GM18507 (cell line): ENCODE measurements at places on chromosomes 12 and 14.

GRCh38 chr12:12811343-12811742, 1.8 kb upstream of the DDX47 start:
- no peak for DNase-seq

DNA sequence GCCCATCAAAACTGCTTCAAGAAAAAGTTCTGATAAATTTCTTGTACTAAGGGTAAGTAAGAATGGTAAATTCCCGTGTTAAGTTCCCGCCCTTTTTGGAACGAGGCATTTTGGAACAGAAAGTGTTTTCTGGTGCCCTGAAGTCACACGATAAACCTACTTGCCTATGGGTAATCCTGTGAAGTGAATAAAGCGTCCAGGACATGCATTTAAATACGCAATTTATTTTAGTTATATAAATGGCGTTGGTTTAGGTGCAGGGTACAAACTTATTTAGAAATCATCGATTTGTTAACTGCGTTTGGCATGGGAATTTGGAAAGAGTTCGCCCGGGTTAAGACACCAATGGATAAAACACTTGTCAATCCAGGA, 715 bp upstream of the RAP1B start:
- DNase-seq, result no peak

- no peak for DNase-seq
These were observed 5.4 kb downstream of the USP44 start for GRCh38 chr12:95545731-95546490.

DNA sequence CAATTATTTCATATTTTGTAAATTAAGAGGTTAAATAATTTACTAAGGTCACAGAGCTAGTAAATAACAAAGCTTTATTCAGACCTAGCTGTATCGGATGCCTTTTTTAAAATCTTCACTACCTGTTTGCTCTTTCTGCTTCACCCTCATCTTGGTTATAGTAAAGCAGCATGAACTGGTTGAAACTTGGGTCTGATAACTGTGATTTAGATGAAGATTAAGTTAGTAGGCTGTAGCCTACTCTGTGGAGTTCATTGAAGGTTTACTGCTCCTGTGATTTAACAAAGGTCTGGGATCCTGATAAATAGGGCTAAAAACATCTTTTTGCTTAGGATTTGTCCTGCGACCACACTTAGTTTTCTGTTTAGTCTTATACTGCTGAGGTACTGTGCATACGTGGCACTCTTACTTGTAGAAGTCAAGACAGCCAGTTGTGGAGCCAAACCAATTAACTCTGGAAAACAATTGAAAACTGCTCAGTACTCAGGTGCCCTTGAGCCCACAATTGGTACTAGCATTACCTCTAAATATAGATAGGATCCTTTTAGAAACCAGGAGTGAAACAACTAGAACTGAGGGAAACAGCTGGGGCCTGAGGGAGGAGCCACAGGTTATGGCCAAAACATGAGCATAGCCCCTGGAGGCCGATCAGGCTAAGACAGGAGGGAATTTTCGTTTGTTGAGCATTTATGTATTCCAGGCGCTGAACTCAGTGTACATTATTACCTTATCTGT, 2.3 kb downstream of the SPATS2 start:
- DNase-seq, result no peak

DNA sequence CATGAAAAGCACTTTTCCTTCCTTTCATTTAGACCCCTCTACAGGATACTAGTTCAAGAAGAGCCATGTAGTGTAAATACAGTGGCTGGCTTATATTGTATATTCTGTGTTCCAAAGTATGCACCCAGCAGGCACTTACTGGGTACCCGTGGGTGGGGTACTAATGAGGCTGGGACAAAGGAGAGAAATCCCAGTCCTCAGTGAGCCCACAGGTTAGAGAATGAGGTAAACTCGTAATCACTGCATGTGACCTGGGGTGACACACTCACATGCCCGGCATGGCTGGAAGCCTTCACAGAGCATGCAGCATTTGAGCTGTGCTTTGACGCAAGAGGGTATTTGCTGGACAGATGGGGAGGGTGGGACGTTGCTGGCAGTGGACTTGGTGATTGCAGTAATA, 17.1 kb downstream of the SLC24A4 start:
- DNase-seq, result no peak

DNA sequence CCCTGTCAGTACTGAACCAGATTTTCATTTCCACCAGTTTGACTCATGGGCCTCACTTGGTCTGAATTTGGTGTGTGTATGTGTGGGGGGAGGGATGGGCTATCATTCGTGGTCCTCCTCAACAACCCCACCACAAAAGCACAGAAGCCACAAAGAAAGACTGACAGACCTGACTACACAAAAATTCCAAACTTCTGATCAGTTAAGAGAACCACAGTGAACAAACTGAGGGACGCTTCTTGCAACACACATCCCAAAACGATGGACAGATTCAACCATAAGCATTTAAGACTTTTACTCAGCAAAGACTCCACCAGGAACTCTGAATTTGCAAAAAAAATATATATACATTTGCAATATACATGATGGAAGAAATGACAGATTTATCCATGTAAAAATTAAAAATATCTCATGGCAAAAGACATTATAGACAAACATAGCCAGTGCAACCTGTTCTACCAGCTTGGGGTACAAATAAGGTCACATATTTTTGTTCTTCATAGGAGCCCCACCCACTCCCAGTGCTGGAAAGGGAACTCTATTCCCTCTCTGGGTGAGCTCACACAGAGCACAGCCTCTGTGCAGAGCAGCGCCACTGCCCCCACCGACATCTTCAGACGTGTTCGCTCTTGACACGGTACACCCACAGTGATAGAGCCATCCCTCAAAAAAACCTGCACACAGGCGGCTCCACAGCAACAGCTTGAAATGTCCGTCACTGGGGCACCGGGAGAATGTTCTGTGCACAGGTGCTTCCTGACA, 49.7 kb downstream of the JAG2 start:
- DNase-seq, result no peak

DNA sequence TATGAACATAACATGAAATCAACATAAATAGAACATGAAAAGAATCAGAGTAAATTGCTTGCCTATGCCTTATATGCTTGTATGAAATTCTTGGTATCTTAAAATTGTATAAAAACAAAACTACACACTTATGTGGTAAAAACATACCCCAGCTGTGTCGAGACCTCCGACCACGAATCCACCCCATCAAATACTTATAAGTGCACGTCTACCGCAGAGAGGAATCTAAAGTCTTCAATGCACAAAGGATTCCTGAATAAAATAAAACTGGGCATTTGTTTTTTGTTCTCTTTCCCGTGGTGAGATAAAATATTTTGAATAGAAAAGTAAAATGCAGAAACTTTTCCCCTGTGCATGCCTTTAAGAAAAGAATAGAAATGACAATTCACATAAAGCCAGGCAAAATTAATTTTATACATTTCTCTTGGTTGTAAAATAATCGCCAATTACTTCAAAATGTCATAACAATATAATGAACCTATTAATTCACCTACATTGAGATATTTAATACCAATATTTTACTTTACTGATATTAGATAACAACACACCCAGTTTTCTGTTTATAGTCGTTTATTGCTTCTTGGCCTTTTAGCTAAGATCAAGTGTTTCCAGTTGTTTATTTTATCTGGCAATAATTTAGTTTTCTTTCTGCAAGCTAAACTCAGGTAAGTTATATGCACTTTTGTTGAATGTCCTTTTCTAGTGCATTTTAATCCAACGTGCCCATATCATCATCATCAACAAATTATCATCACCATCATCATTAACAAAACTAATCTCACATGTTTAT, 1.0 kb downstream of the KLRK1 start:
- DNase-seq, result no peak

- no peak for DNase-seq
These were observed 386 bp downstream of the HDAC7 start for GRCh38 chr12:47819138-47819895.

DNA sequence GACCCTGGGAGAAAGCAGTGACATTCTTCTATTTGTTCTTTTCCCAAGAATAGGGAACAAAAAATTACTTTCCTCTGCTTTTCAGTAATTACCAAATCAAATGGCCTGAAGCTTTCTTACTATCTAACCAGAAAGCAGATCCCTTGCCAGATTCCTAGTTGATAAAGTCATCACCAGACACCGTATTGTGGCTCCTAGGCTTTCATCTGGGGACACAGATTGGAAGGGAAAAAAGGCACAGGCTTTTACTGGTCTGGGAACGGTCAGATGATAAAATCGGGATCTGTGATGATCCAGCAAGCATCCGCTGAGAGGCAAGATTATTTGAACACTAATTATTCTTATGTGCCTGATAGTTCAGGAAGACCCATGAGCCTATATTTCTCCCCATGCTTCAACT, 79.1 kb upstream of the BCL2L14 start:
- no peak for DNase-seq

DNA sequence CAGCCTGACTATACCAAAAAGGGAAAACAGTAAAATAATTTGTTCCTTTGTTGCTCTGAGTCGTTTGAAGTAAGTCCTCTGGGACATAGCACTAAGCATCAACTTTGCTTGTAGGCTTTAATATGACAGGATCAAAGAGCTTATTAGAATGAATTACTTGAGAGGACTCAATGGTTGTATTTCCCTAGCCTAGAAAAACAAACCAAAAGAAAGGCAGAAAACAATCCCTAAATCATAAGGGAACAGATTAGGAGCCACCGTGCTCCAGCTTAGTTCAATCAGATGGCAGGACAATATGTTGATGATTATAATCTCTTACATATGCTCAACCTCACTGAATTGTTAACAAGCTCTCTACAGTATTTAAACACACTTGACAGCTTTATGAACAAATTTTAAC, 988.4 kb downstream of the FLRT2 start:
- no peak for DNase-seq

GRCh38 chr12:104426926-104427546, 29.7 kb upstream of the CHST11 start:
- no peak for DNase-seq

DNA sequence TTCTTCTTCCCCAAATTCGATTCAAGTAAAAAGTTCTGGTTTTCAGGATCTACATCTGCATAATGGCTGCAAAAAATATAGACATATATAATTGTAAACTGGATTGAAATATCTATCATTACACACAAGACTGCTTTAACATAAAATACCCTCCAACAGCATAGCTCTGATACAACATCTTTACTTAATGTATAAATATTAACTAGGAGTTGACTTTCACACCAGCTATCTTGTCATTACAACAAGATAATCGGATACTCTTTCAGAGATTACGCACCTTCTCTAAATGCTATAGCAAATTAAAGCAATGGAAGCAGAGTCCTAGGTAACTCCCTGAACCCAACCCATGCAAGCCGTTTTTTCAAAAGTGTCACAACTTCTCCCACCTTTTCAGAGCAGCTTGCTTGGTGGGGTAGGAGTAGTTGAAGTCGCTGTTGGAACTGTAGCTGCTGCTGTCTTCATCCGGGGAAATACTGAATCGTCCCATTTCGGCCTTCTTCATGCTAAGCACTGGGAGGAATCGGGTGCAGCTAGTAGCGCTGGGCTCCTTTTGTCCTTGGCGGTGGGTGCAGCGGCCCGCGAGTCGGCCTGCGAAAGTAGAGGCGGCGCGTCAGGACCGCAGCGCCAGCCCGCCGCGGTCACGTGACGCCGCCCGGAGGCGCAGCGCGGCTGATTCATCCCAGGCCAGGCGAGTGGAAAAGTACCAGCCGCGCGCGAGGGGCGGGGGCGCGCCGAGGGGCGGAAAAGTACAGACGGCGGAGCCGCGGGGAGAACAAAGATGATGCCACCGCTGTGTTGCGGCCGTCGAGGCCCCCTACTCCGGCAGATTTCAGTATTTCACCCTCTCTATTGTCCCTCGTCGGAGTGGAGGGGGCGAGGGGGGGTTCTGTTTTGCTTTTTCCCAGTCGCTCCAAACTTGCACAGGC, 1.5 kb downstream of the SLC38A2 start:
- peak; percentile 73 for DNase-seq

- DNase-seq, result no peak
These were observed 17.3 kb downstream of the JAG2 start for GRCh38 chr14:105151084-105151837.

DNA sequence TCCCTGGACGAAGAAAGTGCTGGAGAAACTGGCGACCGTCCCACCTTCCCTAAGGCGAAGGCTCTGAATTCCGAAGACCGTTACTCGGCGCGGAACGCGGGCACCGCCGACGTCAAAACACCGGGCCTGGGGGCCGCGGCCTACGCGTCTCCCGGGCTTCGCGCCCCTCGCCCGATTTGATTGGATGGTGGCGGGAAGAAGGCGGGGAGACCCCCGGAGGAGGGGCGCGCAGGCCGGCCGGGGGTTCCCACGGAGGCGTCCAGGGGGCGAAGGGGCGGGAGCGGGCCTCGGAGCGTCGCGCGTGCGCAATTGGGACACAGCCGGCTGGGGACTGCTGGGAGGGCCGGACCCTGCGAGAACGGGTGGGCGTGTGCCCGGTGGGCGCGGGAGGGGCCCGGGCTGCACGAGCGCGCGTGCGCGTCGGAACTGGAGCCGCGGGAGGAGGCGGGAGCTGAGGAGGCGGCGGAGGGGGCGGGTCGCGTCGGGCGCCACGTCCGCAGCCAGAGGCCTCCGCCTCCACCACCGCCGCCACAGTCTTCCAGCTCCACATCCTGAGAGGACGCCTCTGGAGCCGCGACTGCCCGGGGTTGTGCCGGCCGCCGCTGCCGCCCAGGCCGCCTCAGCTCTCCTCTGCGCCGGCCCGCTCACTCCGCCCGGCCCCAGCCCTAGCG, at the start of gene TMEM263:
TSS of gene TMEM263 (plus strand) at position 531 of the 671 bp plus-strand sequence. CDS start 11,210 bp downstream, outside the sequence.
- peak; percentile 95 for DNase-seq

- DNase-seq, result no peak
These were observed 30.5 kb downstream of the RAB35 start for GRCh38 chr12:120085920-120086645.

GRCh38 chr12:1877169-1877878, 41.1 kb downstream of the CACNA2D4 start:
- no peak for DNase-seq
